ENCODE measurements at places on chromosomes 5 and 9.
A peak's percentile ranks its signal among the peaks of the same experiment; 100 is the strongest.

DNA sequence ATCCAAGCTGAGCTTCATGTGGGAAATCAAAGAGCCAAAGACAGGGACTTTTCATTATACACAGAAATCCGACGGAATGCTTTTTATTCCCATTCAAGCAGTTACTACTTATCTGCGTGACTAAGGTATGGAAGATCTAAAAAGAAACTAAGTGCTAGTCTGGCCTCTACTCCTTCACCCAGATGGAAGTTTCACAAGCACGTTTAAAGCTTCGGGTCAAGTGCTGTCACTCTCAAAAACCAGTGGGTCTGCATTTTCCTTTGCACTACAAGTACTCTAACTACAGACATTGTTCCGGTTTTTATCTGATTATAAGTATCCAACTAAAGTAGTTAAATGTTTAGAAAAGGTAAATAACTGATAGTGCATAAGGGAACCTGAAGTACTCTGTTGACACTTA, 13.7 kb upstream of the MTAP start:
- no peak for DNase-seq

- no peak for DNase-seq
Observed at GRCh38 chr5:73435759-73436534, 12.6 kb downstream of the FOXD1 start.

GRCh38 chr9:79430619-79431018, 141.1 kb upstream of the TLE4 start:
- no peak for DNase-seq

DNA sequence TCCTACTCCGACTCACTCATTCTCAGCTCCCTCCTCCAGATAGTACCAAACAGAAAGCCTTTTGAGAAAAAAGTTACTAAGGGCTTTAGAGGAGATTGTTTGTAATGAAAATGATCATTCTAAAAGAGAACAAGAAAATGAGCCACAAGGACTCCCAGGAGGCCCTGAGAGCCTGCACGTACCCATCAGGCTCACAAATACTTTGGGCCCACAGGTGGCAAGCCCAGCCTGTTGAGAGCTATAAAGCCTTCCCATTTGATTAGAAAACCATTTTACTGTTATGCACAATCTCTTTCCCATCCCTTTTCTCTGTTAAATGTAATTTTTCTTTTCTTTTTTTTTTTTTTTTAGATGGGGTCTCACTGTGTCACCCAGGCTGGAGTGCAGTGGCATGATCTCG, 136.1 kb downstream of the LHFPL2 start:
- DNase-seq, result no peak

GRCh38 chr9:134163371-134164196, 780 bp downstream of the RNU6ATAC start:
- peak; percentile 61 for DNase-seq

GRCh38 chr5:10727861-10728260, 33.2 kb downstream of the DAP start:
- no peak for DNase-seq

- DNase-seq, result no peak
Observed at GRCh38 chr5:74275171-74275992, 365.1 kb downstream of the ENC1 start.

DNA sequence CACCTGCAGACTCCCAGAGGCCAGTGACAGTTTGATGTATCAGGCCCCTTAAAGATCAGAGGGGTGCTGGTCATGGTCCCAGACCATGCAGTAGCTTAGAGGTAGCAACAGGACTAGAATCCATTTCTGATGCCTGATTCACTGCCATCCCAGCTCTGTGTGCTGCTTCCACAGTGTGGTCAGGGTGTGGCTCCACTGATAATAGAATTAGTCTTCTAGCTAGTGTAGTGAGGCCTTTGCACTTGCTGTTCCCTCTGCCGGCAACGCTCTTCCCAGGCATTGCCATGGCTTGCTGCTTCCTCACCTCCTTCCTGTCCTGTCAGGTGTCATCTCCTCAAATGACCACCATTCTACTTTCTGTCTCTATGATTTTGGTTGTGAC, 15.8 kb downstream of the PPARGC1B start:
- no peak for DNase-seq

GRCh38 chr5:32311404-32312196, 1.1 kb downstream of the MTMR12 start:
- DNase-seq, result no peak

GRCh38 chr9:89177012-89177943, 1.3 kb downstream of the SHC3 start:
- DNase-seq, result no peak

DNA sequence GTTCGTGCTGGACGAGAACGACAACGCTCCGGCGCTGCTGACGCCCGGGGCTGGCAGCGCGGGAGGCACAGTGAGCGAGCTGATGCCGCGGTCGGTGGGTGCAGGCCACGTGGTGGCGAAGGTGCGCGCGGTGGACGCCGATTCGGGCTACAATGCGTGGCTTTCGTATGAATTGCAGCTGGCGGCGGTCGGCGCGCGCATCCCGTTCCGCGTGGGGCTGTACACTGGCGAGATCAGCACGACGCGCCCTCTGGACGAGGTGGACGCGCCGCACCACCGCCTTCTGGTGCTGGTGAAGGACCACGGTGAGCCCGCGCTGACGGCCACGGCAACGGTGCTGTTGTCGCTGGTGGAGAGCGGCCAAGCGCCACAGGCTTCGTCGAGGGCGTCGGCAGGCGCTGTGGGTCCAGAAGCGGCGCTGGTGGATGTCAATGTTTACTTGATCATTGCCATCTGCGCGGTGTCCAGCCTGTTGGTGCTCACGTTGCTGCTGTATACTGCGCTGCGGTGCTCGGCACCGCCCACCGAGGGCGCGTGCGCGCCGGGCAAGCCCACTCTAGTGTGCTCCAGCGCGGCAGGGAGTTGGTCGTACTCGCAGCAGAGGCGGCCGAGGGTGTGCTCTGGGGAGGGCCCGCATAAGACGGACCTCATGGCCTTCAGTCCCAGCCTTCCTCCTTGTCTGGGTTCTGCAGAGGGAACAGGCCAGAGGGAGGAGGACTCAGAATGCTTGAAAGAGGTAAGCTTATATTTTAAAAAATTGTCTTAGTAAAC, 2.2 kb downstream of the PCDHA13 start:
- DNase-seq, result no peak

DNA sequence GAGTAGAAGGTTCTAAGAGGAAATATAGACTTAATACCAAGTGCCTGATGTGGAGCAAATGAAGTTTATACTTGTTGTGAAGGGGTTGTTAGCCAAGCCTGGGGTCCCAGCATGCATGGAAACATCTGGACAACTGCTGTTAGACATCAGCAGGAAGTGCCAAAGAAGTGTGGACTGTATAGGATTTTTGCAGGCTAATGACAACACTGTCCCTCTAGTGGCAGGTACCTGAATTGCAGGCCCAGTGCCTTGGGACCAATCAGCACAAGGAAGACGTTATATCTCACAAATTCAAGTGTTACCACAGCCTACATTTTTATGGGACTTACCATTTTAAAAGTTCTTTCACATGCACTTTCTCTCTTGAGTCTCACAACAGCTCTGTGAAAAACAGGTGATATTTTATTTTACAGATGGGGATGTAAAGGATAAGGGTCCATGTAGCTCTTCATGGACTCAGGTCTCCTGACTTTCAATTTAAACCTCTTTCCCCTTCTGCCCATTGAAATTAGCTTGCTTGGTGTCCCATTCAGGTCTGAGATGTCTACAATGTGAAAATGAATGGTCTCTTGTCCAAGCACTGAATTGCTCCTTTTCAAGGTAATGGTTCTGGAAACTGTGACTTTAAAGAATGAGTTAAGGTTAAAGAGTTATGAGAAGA, 89.0 kb upstream of the MAP1B start:
- DNase-seq, result no peak
